COLO829 (cell line): ENCODE measurements at places on chromosomes 16 and 17.
A peak's percentile ranks its signal among the peaks of the same experiment; 100 is the strongest.

GRCh38 chr17:173166-173911, 8.1 kb downstream of the DOC2B start:
- no peak for DNase-seq

- DNase-seq = no peak
These were observed 3.6 kb upstream of the FAM222B start for GRCh38 chr17:28846231-28846630.

GRCh38 chr16:84487358-84487757, 17.1 kb downstream of the MEAK7 start:
- DNase-seq = no peak

DNA sequence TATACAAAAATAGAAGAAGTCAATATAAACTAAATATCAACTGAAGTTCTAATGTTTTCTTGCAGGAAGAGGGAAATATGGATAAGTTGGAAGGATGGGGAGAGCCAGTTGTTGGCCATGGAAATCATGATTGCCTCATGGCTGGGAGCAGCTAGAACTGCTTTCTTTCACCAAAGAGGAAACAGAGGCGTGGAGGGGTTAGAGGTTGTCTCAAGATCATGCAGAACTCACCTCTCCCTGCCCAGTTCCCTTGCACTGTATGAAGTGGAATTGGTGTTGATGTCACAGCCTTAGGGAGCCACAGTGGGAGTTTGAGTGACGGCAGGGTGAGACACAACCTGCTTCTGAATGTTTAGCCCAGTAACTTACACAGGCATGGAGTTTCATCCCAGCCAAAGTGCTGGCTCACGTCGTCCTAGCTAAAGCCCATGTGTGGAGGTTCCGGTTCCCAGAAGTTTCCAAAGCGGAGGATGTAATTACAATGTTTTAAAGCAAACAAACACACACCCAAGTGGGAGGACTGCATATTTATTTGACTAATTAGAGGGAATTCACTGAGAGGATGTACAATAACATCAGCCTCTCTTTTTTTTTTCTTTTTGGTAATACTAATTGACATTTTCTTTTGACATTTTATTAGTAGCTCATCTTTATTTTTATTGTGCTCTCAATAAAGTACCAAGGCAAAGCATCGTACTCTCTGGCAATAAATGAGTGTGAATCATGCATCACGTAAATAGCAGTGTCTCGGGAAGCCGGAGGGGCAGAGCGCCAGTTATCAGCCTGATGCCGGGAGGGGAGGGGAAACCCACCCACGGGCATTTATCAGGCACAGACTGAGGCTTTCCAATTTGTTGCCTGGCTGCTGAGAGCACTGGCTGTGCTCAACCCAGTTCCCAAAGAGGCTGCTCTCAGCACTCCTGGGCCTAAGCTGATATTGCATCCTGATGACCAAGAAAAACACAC, 118.7 kb upstream of the CDH5 start:
- DNase-seq = no peak

DNA sequence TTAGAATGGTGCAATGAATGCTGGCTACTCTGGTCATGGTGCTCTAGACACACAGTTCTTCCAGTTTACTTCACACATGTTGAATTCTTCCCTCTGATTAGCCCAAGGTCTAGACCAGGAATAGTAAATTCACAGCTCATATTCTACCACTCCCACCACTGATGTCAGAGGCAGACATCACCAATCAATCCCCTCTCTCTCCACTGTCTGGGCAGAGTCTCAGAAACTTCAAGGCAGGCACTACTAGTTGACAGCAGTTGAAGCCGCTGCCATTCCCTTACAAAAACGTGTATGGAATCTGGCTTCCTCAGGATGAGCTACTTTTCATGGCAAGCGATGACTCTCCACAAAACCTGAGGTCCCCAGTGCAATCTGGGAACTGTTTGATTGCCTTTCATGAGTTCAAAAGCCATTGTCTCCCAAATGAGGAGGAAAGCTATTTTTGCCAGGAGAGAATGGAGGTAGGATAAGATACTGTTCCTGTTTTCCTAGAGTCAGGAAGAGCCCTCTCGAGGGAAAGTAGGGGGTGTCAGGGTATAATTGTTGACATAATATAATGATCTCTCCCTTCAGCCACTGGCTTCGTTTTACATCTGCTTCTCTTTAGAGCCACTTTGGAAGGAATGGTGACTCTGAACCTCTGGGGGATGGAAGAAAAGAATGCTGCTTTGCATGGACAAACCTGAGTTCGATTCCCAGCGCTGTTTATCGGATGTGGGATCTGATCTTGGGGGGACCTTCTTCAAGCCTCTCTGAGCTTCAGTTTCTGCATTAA, 90.0 kb downstream of the FOXL1 start:
- no peak for DNase-seq

DNA sequence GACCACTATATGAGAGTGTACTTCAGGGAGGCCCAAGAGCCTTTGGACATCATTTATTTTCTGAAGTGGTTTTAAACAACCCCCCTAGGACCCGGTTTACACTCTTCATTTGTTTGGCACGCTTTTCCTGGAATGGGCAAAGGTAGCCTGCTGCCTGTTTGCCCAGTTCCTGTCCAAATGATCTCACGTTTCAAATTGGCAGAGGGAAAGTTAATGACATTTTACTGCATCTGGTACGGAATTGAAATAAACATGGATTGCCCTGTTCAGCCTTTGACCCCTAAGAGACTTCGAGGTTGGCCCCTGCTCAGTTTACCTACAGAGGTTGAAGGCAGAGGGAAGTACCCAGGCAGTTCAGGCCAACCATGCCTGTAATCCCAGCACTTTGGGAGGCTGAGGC, 5.8 kb upstream of the RPRML start:
- no peak for DNase-seq

GRCh38 chr17:80939151-80940145, 52.2 kb upstream of the CHMP6 start:
- no peak for DNase-seq

DNA sequence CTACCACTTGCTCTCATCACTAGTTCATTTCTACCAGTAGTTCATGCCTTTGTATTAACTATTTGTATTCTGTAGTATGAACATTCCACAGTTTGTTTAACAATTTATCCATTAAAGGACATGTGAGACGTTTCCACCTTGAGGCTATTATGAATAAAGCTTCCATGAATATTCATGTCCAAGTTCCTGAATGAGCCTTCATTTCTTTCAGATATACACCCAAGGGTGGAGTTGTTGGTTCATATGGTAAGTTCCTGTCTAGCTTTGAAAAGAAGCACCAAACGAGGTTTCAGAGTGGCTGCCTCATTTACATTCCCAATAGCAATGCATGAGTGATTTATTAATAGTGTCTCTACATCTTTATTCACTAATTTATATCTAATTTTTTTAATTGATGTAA, 407.8 kb upstream of the C16orf82 start:
- no peak for DNase-seq

- DNase-seq = no peak
These were observed 401.7 kb upstream of the MAF start for GRCh38 chr16:80002261-80002660.

- no peak for DNase-seq
These were observed 3.0 kb downstream of the CCNF start for GRCh38 chr16:2432286-2432685.

GRCh38 chr17:43406676-43407645, 8.2 kb downstream of the ARL4D start:
- no peak for DNase-seq

DNA sequence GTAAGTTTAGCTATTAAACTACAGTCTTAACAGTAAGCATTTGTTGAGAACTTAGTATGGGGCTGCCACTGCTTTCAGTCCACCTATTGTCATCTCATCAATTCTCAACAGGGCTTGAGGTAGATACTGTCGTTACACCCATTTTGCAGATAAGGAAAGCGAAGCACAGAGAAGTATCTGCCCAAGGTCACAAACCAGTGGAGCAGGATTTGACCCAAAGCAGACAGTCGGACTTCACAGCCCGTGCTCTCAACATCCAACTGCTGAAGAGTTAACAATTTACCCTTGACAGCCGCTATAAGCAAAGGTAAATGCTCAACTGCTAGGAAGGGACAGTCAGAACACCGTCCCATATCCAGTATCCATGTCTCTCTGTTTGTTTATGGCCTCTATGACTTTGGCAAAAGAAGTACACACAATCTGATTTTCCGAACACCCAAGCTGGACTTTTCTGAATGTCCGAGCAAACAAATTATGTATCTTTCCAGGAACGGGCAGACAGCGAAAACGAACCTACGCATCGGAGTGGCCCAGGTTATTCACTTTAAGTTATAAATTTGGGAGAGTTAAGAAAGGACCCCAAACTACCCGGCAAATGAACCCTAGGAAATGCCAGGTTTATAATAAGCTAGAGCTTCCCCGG, 1.2 kb downstream of the SIAH1 start:
- no peak for DNase-seq

- no peak for DNase-seq
These were observed 220.4 kb downstream of the C16orf95 start for GRCh38 chr16:87096746-87097333.

GRCh38 chr17:42673266-42673884, 3.4 kb downstream of the PLEKHH3 start:
- DNase-seq = no peak

DNA sequence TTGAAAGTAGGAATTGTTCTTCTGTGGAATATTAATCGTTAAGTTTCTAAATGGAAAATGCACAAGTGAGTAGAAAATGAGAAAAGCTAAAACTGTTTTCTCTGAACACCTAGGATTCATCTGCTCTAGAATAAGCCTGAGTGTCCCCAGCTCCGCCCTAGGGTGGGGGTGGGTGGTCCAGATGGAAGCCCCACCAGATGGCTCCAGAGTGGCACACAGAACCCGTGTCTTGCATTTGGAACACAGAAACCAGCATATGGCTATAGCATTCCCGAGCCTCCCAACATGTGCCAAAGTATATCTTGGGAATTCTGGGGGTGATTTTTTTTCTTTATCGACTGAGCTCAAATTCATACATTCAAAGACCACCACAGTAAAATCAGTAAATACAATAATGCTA, 517.7 kb upstream of the PSMD7 start:
- no peak for DNase-seq

DNA sequence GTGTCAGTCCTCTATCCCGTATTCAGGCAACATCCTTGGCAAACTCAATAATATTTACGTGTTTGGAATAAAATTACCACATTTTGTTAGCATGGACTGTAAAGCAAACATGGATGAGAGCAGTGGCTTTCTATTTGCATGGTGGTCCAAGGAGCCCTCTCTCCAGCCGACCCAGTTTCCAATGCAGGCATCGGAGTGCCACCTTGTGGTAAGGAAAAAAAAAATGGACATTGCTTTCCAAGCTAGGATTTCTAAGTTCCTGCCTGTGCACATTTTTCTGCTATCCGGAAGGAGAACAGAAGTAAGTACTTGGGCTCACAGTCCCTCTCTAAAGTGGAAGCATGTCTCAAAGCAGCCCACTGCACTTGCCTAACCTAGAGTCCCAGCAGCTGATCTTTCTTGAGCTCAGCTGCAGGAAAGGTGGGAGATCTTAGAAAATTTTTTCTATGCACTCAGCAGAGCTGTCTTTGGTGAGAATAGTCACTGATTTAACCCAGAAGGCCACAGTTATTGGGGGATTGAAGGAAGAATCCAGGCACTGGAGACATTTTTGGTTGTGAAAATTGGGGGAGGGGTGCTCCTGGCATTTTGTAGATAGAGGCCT, 46.0 kb upstream of the ERCC4 start:
- peak; percentile 45 for DNase-seq

DNA sequence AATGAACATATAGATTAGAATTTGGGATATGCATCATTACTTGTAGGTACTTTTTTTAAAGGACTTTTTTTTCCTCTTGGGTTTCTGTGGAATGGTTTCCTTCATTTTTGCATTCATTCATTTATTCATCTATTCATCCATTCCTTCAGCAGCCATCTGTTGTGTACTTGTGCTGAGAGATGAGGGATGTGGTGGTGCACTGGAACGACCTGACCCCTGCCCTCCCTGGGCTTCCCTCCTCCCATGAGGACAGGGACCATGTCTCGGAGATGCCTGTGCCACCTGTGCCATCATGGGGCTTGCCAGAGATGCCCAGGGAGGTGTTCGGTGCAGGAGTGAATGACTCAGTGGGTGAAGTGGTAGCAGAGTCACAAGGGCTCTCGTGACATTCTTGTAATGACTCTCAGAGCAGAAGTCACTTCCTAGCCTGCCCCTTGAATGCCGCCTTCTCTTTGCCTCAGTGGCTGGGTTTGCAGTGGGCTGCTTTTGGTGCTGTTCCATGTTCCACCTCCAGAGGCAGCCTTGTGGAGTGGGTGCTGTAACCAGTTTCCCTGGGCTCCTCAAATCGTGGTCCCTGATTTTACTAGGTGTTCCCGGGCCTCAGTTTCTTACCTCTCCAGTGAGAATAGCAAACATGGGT, 43.9 kb downstream of the CLEC16A start:
- DNase-seq = no peak

GRCh38 chr17:7280519-7281073, 922 bp upstream of the SLC2A4 start:
- peak; percentile 95 for DNase-seq

GRCh38 chr16:9666834-9667480, 515.3 kb downstream of the GRIN2A start:
- DNase-seq = no peak

DNA sequence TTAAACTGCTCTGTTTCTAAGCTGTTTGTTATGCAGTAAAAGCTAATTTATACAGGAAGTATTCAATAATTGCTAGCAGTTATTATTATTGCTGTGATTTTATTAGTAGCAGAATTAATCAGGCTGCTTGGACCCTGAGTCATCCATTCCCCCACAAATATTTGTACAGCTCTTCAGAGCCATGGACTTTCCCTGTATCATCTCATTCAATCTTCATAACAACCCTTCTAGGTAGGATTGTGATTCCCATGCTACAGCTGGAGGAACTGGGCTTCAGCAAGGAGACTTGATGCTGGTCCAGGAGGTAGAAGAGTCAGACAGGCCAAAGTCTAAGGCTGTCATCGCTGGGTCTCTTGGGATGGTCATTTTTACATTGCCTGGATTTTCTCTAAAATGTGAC, 208.3 kb downstream of the C16orf95 start:
- no peak for DNase-seq

DNA sequence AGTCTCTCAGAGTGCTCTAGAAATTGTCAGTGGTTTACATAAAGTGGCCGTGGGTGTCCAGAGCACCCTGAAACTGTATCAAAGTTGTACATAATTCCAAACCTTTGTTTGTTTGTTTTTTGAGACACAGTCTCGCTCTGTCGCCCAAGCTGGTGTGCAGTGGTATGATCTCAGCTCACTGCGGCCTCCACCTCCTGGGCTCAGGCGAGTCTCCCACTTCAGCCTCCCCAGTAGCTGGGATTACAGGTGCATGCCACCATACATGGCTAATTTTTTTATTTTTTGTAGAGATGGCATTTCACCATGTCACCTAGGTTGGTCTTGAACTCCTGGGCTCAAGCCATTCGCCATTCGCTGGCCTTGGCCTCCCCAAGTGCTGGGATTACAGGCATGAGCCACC, 24.3 kb upstream of the ADGRG1 start:
- DNase-seq = no peak
